Smooth muscle cell of the pulmonary artery (primary cell): ENCODE measurements at places on chromosomes 1 and 21. TPM values are rescaled to one million over a fixed set of nuclear protein-coding genes. Genes with fewer than 3 reads are reported as not detected.

The SPATA45 gene
- total RNA-seq = not detected in 2 replicates

The PLPP3 gene
- 49.2 and 306 TPM in 2 replicates for total RNA-seq

The SH3BGR gene
- 5.3 and 6.0 TPM in 2 replicates for total RNA-seq

The KPRP gene
- not detected in 2 replicates for total RNA-seq

The RPTN gene
- total RNA-seq = not detected in 2 replicates

The CRYAA gene
- total RNA-seq = not detected in 2 replicates

The NPPA gene
- total RNA-seq = not detected in 2 replicates

The CFHR2 gene
- total RNA-seq = not detected in 2 replicates

The SYT11 gene
- total RNA-seq = 82.2 and 88.3 TPM in 2 replicates

The EFCAB7 gene
- total RNA-seq = 4.0 and 5.5 TPM in 2 replicates

The GPA33 gene
- total RNA-seq = not detected in 2 replicates

The MPC2 gene
- total RNA-seq = 16.8 and 24.7 TPM in 2 replicates

The C1orf94 gene
- 0.07 TPM in 1 of 2 replicates, not detected in the other for total RNA-seq

The DNM3 gene
- total RNA-seq = 0.76 and 0.78 TPM in 2 replicates

The TDRD10 gene
- total RNA-seq = not detected in 2 replicates

The PLA2G2F gene
- total RNA-seq = not detected in 2 replicates

The F5 gene
- total RNA-seq = under 0.01 TPM in 1 of 2 replicates, not detected in the other
